ENCODE measurements at places on chromosomes 2 and 18.

DNA sequence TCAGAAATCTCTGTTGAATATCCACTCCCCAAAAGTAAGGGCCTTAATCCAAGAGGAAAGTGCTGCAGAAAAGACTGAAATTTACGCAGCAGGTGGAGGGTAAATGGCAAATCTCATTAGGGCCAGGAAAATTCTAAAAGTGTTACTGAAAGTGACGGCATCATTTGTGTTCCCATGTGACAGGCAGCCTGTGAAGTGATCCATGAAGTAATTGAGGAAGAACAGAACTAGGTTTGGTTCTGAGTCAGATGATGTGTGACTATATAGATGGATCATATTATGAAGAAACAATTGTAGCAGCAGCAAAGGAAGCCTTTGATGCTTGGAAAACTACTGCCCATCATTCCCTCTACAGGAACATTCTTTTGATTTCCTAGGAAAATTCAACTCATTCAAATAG lies 401.2 kb downstream of the TGIF1 start:
- DNase-seq, result no peak
- H3K4me1 ChIP-seq, result no peaks in the 10 kb centered on the region
- peaks cover 5% of the 10 kb centered on the region for H3K27me3 ChIP-seq
- H3K36me3 ChIP-seq, result no peaks in the 10 kb centered on the region
- no peak overlapping the region for H3K4me3 ChIP-seq
- H3K27ac ChIP-seq, result no peak overlapping the region

- no peak overlapping the region for H3K27ac ChIP-seq
- no peak overlapping the region for H3K4me3 ChIP-seq
- H3K4me1 ChIP-seq, result no peaks in the 10 kb centered on the region
- H3K27me3 ChIP-seq, result no peaks in the 10 kb centered on the region
- DNase-seq, result no peak
- H3K36me3 ChIP-seq, result no peaks in the 10 kb centered on the region
Measured at GRCh38 chr2:165766326-165766927, 27.6 kb downstream of the GALNT3 start.

- no peak overlapping the region for H3K4me3 ChIP-seq
- no peaks in the 10 kb centered on the region for H3K27me3 ChIP-seq
- no peak for DNase-seq
- H3K4me1 ChIP-seq, result no peaks in the 10 kb centered on the region
- no peak overlapping the region for H3K27ac ChIP-seq
Measured at GRCh38 chr2:221176667-221177066, 395.4 kb downstream of the EPHA4 start.

DNA sequence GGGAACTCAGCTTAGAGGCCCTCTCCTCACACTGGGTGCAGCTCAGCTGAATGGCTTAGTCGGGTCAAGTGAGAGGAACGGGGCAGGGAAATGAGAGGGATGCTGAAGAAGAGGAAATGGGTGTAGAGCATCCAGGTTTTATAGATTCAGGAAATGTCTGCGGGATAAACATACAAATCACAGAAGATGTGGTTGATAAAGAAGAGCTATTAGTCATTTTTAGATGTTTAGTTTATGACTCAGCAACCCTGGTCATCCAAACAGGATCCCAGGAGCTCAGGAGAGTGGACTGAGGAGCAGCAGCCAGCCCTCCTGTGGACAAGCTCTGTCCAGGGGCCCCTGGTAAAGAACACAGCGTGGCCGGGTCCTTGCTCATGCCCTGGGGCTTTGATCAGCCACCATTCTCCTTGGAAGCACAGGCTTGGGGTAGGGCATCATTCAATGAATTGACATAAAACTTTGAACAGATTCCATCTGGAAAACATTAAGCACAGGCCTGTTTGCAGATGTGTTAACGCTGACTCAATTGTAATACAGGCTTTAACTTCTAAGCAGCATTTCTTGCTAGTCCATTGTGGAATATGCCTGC lies 83.0 kb downstream of the NPAS2 start:
- DNase-seq, result no peak
- H3K27ac ChIP-seq, result no peak overlapping the region
- peaks cover 12% of the 10 kb centered on the region for H3K27me3 ChIP-seq
- no peak overlapping the region for H3K4me3 ChIP-seq

- no peak for DNase-seq
- peaks cover 12% of the 10 kb centered on the region for H3K27me3 ChIP-seq
- H3K27ac ChIP-seq, result no peak overlapping the region
- H3K4me3 ChIP-seq, result no peak overlapping the region
- H3K4me1 ChIP-seq, result no peaks in the 10 kb centered on the region
Measured at GRCh38 chr2:176380341-176380740, 111.1 kb downstream of the MTX2 start.

DNA sequence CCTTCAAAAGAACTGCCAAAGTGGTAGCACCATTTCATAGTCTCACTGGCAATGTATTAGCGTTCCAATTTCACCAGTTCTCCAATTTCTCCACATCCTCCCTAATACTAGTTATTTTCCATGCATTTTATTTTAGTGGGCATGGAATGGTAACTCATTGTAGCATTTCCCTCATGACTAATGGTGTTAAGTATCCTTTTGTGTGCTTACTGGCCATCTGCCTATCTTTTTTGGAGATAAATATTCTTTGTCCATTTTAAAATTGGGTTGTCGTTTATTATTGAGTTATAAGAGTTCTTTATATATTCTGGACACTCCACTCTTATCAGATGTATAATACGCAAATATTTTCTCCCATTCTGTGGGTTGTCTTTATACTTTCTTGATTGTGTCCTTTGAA lies 107.1 kb downstream of the THADA start:
- H3K27ac ChIP-seq, result no peak overlapping the region
- H3K27me3 ChIP-seq, result no peaks in the 10 kb centered on the region
- no peaks in the 10 kb centered on the region for H3K4me1 ChIP-seq
- no peak for DNase-seq

DNA sequence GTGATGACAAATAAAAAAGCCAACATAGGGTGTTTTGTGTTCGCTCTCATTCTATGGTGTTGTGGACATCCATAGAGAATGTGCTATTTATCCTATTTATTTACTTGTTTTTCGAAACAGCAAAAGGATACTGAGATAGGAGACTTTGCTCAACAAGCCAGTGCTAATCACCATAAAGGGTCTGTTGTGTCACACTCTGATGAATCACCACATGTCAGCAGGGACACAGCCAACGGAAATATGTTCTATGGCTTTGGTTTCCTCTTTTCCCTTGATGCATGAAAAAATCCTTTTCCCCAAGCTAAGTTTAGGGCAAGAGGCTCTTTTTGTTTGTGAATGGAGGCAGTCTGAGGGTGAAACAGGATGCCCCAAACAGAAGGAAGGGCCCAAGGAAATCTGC lies 154.3 kb downstream of the RNF152 start:
- no peak overlapping the region for H3K4me3 ChIP-seq
- H3K27ac ChIP-seq, result no peak overlapping the region
- H3K36me3 ChIP-seq, result no peaks in the 10 kb centered on the region
- H3K4me1 ChIP-seq, result no peaks in the 10 kb centered on the region
